SJSA1 (cell line): ENCODE measurements at places on chromosomes 5 and 9.

DNA sequence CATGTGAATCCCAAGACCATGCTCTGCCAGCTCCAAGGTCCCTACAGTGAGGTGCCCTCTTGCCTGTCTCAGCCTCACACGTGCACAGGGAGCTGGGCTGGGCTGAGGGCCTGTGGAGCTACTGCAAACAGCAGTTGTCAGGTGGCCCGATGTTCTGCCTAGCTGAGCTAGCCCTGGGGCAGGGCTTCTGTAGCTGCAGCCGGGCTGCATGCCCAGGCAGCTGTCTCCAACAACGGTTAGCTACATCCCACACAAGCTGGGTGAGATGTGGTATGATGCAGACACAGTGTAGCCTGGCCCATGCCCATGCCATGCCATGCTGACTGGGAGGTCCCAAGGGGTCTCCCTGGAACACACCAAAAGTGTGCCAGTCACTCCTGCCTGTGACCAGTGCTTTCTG, 62.0 kb downstream of the MACROH2A1 start:
- no peak for DNase-seq

DNA sequence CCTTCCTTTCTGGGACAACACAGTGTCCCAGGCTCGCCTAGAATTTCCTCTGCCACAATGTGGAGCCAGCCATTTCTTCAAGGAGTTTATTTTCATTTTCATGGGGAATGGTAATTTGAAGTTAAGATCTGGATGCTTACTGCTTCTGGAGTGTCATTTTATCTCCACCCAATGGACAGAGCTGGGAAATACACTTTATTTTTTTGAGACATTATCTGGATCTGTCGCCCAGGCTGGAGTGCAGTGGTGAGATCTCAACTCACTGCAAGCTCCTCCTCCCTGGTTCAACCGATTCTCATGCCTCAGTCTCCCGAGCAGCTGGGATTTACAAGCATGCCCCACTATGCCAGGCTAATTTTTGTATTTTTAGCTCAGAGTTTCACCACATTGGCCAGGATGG, 12.7 kb upstream of the THG1L start:
- no peak for DNase-seq

GRCh38 chr5:146344155-146345118, 5.8 kb downstream of the POU4F3 start:
- no peak for DNase-seq

- no peak for DNase-seq
Measured at GRCh38 chr5:140611020-140611521, 21.9 kb downstream of the CD14 start.

DNA sequence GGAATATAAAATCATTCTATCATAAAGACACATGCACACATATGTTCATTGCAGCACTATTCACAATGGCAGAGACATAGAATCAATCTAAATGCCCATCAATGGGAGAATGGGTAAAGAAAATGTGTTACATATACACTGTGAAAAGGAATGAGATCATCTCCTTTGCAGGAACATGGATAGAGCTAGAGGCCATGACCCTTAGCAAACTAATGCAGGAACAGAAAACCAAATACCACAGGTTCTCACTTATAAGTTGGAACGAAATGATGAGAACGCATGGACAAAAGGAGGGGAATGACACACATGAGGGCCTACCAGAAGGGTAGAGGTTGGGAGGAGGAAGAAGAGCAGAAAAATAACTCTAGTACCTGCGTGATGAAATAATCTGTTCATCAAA, 21.0 kb upstream of the RANBP6 start:
- DNase-seq = no peak

DNA sequence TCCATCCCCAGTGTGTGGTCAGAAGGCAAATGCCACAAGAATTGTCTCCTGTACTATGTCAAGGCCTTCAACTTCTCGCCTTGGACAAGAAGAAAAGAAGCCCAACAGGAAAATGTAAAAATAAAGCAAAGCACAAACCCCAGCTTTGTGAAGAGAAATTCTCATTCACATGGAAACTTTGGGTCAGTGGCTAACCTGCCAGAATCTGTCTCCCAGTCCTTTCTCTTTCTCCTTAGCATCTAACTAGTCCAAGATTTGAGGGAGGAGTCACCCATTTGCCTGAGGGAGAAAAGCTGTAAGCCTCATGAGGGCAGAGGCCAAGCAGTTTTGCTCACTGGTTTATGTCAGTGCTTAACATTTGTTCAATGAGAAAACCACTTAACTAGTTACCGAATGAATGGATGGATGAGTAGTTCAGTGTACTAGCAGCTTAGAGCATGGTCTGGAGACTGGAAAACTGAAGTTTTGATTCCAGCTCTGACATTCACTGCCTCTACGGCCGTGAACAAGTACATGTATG, 36.0 kb downstream of the ADAM19 start:
- no peak for DNase-seq

GRCh38 chr5:113242481-113243348, 192.1 kb downstream of the TSSK1B start:
- no peak for DNase-seq

GRCh38 chr5:136062366-136063274, 33.8 kb downstream of the TGFBI start:
- DNase-seq = peak; percentile 48

- DNase-seq = no peak
Measured at GRCh38 chr5:92222449-92222848, 839.3 kb upstream of the ARRDC3 start.

GRCh38 chr9:36865731-36866635, 168.1 kb downstream of the PAX5 start:
- no peak for DNase-seq

DNA sequence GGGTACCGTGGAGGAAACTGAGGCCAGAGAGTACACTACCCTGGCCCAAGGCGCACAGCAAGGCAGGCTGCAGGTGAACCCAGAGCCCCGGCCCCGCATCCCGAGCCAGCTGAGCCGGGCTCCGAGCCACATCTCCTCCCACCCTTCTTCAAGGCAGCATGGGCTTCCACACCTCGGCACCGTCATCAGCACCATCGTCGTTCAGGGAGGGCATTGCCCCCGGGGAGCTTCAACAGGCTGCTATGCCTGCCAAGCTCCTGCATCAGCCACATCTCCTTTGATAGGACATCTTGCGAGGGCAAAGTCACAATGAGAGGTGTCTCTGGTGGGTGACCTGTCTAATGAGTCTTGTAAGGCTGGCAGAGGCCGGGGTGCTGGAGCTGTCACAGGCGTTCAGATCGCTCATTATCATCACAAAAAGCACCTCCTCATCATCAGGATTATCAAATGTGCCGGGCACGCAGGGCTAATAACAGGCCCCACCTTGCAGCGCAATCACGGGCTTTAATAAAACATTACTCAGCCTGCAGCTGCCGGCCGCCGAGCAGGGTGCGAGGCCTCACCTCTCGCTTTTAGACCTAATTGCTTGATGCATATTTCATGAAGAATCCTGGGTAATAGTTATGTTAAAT, 20.0 kb upstream of the SLC25A51 start:
- no peak for DNase-seq

GRCh38 chr5:59569158-59569557, 324.4 kb downstream of the PDE4D start:
- DNase-seq = no peak

DNA sequence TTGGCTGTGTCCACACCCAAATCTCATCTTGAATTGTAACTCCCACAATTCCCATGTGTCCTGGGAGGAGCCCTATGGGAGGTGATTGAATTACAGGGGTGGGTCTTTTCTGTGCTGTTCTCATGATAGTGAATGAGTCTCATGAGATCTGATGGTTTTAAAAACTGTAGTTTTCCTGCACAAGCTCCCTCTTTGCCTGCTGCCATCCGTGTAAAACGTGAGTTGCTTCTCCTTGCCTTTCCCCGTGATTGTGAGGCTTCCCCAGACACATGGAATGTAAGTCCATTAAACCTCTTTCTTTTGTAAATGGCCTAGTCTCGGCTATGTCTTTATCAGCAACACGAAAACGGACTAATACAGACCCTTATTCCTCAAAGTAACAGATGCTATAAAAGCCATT, 94.1 kb downstream of the DOCK2 start:
- DNase-seq = no peak

DNA sequence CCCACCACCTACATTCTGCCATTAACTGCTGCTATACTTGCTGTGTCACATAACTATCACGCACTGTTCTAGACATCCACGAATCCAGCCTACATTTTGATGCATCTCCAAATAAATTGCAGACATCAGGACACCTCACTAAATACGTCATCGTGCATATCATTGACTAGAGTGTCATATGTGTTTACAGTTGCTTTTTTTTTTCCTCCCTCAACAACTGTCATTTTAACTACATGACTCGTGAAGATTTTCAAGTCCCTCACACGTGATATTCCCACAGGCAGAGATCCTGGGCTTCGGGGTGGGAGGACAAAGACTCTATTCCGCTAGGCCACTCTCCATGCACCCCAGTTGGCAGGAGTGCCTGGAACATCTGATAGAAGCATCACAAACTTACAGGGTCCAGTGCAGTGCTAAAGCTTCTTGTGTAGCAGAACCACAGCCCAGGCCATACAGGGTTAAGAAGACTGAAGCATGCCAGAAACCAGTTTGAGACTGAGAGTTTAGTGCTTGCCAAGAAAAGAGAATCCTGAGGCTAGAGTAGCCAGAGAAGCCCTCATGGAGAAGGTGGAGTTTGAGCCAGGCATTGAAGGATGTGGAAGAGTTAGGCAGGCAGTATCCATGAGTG, 1.1 kb downstream of the PCYOX1L start:
- DNase-seq = no peak

DNA sequence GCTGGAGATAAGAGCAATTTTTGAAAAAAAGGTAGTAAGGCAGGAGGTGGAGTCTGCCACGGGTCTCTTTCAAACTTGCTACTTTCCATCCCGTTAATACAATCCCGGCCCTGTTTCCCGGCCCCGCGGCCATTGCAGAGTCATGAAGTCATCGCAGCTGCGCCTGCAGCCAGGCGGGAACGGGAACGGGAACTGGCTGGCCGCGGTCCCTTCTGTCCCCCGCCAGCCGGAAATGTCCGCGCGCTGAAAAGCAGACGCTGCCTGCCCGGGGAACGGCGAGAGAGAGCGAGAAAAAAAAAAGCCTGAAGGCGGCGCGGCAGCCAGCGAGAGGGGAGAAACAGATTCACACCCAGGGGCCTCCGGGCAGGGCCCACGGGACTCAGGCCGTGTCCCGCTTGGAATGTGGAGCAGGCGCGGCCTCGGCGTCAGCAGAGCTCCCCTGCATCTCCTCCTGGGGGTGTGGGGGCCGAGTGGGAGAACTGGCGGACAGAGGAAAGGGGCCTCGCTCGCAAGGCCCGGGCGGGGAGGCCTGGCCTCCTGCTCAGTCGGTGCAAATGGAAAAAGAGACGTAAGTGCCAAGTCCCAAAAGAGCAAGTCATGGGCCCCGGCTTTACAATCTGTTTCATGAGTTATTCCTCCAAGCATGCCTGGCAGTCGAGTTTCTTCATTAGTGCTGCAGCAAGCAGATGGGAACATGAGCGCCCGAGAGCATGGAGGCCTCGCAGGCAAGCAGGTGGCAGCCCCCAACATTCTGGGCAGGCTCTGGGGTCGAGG, 201.2 kb upstream of the GAS1 start:
- peak; percentile 38 for DNase-seq

GRCh38 chr5:57772512-57772911, 289.9 kb upstream of the ACTBL2 start:
- DNase-seq = no peak

- no peak for DNase-seq
Measured at GRCh38 chr5:58255386-58255785, 204.5 kb downstream of the PLK2 start.

DNA sequence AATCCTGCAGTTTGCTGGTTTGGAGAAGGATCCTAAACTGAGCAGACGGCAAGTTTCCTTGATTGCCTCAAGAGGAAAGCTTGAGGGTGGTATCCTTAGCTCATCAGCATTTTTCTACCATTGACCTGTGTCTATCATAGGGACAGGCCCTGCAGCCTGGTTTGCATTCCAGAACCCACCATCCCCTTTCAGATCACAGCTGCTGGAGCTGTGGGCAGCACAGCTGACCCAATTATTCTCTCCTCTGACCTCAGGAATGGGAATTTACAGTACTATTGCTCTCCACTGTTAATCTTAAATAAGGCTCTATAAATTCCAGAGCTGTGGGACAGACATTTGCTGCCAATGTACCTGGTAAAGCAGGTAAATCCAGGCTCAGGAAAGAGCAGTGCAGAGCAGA, 163.0 kb downstream of the SPOCK1 start:
- no peak for DNase-seq

GRCh38 chr5:104702212-104702611, 1139.6 kb upstream of the NUDT12 start:
- DNase-seq = no peak

GRCh38 chr9:114314256-114314867, 8.5 kb upstream of the ORM1 start:
- DNase-seq = peak; percentile 5

- DNase-seq = no peak
Measured at GRCh38 chr9:87810008-87810407, 72.7 kb upstream of the SPATA31E1 start.

GRCh38 chr5:5700549-5700948, 278.1 kb downstream of the ICE1 start:
- no peak for DNase-seq

DNA sequence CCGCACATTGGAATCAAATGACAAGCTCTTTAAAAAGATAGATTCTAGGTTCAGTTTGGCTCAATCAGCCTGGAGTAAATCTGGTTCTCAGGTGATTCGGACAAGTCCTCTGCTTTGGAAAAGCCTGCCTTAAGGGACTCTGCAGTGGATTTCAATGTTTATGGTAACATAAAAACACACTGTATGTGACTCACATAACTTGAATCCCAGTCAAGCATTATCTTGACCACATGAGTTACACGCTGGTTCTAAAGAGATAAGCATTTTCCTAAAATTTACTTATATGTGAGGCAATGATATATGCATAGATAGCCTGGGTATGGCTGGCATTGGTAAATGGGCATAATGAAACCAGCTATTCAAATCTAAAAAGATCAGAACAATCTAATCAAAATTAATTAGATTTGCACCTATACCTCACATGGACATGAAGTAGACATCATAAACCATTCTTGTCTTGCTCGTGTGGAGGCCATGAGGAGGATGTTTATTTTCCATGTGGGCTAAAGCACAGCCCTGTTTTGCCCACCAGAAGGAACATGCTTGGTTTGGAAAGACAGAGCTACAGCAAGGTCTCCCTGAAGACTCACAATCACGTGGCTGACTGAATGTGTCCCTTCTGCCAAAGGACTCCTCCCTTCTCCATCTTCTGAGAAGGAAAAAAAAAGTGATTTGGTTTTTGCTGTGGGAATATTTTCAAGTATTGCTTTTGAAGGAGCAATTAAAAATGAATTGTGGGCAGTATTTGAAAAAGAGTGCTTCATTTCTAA, 351.7 kb downstream of the DIRAS2 start:
- no peak for DNase-seq

- no peak for DNase-seq
Measured at GRCh38 chr5:74196233-74196632, 444.3 kb downstream of the ENC1 start.

DNA sequence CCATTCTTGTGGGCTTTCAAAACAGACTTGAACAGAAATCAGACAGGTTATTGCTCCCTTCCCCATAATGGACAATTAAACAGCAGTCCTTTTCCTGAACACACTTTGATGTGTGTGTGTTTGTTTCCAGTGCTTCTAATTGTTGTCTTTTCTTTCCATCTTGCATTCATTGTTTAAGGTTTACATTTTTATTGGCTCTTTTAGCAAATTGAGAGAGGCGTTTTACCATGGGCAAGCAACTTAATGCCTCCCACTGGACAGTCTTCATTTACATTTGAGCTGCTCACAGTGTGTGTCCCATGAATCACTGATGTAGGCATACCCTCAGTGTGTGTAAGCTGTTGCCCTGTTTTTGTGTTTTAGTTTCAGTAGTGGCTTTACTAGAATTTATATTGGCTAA, 25.0 kb downstream of the WDR36 start:
- DNase-seq = no peak

GRCh38 chr9:29211003-29211579, 1637.8 kb upstream of the C9orf72 start:
- no peak for DNase-seq

- no peak for DNase-seq
Measured at GRCh38 chr9:82491604-82492003, 503.0 kb downstream of the SPATA31D1 start.
